CD4-positive, alpha-beta T cell (primary cell): ENCODE measurements at places on chromosomes 4 and X. TPM values are rescaled to one million over a fixed set of nuclear protein-coding genes. Genes with fewer than 3 reads are reported as not detected.
A peak's percentile ranks its signal among the peaks of the same experiment; 100 is the strongest.

The SLC49A3 gene
- 0.22 TPM for total RNA-seq

DNA sequence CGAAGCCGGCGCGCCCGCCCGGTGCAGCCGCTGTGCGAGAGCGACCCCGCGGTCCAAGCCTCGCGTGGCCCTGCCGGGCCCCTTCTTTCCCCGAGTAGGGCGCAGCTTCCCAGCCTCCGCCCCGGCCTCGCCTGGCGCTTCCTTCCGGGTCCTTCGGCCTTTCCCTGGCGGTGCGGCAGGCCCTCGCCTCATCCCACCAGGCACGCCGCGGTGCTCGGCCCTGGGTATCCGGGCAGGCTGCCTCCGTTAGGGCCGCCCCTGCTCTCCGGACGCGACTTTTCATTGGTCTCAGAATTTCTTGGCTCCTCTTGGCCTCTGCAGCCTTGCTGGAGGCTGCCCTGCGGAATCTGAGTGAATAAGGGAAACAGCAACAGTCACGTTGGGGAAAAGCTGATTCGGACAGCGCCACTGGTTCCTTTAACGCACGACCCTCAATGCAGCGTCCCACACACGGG is 429 bp downstream of the UVSSA start:
- DNase-seq = peak; percentile 44

- DNase-seq = no peak
Observed at GRCh38 chr4:53695540-53696463, 104.5 kb upstream of the LNX1 start.

- no peak for DNase-seq
Observed at GRCh38 chrX:44744799-44745198, 99.0 kb upstream of the DUSP21 start.

GRCh38 chr4:6343939-6344408 is 74.3 kb downstream of the WFS1 start:
- DNase-seq = no peak

DNA sequence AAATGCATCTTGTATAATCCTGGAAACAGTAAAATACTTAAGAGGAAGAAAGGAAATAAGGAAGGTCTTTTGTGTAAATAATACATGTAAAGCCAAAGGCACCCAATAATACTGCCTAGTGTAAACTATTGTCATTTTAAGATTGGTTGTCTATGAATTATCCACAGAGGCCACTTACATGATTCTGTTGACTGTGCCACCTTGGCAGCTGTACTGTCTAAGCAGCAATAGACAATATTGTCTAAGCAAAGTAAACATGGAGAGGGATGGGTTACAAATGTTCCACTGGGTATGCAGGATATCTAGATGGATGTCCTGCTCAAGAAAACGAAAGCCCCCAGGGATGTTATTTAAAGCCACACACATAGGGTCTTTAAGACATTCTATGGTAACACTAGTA is 19.4 kb downstream of the BEND4 start:
- no peak for DNase-seq

DNA sequence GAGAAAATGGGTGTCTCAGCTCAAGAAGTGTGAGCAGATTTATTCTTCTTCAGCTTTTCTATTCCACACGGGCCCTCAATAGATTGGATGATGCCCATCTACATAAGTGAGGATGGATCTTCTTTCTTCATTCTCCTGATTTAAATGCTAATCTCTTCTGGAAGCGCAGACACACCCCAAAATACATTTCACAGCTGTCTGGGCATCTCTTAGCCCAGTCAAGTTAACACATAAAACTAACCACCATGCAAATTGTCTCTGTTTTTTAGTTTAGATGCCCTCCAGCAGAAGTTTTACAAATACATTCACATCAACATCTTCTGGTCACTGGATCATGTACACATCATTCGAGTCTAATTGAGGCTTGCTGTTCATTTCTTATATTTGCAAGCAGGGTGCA is 249.0 kb upstream of the VCX3A start:
- no peak for DNase-seq

DNA sequence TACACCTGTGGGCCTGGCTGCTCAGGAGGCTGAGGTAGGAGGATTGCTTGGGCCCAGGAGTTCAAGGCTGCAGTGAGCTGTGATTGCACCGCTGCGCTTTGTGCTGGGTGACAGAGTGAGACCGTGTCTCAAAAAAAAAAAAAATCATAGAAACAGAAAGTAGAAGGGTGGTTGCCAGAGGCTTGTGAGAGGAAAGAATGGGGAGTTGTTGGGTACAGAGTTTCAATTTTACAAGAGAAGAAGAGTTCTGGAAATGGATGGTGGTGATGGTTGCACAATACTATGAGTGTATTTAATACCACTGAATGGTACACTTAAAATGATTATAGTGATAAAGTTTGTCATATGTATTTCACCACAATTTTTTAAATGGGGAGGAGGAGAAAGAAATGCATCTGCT is 10.2 kb upstream of the GLOD5 start:
- no peak for DNase-seq

- DNase-seq = no peak
Observed at GRCh38 chr4:141815646-141816045, 179.3 kb downstream of the IL15 start.
